Left lung (tissue), 14 donors: ENCODE measurements at places on chromosomes 6 and 20.

- DNase-seq: no peak
Observed at GRCh38 chr6:42727627-42728026, 5.2 kb upstream of the PRPH2 start.

GRCh38 chr6:151498327-151498726 lies 4.5 kb downstream of the CCDC170 start:
- no peak for DNase-seq

DNA sequence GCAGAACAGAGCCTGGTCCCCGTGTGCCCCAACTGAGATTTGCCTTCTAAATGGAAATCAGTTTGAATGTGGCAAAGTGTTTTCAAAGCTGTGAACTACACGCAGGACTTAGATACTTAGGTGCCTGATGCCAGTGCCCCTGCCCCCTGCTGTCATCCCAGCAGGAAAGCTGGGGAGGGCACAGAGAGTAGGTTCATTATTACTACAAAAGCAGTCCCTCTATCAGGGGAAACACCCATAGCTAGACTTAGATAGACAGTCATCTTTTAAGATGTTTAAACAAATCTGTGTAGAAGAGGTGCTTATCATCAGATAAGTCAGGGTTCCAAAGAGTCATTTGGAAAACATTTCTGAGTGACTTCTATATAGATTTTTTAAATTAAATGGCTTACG lies 155.0 kb upstream of the SNX9 start:
- DNase-seq: no peak

- no peak for DNase-seq
Observed at GRCh38 chr6:67141005-67141404, 1434.0 kb upstream of the EYS start.

DNA sequence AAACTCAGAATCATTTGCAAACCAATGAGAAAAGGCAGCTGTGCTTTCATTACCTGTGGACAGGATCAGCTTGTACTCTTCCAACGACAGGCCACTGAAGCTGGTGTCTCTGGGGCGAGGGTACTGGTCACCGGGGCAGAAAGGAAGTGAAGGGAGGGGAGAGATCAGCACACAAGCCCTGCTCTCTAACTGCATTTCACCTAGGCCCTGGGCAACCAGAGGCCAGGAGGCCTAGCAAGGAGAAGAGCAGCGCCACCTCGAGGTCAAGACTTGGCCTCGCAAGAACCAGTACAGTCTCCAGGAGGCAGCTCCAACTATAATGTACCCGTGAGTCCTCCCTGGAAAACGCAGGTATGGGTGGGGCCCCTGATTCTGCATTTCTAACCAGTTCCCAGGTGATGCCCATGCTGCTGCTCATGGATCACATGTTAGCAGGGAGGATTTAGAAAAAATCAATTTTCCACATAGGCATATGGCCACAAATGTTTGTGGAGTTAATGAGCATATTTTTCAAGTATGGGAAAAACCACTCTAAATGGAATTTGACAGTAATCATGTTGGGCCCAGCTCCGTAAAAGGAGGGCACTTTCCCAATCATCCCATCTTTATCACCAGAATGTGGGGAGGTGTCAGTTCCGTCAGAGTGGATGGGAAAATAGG lies 11.0 kb downstream of the UQCC2 start:
- DNase-seq: no peak

GRCh38 chr20:49636447-49636846 lies 68.5 kb upstream of the PTGIS start:
- DNase-seq: peak; percentile 86

DNA sequence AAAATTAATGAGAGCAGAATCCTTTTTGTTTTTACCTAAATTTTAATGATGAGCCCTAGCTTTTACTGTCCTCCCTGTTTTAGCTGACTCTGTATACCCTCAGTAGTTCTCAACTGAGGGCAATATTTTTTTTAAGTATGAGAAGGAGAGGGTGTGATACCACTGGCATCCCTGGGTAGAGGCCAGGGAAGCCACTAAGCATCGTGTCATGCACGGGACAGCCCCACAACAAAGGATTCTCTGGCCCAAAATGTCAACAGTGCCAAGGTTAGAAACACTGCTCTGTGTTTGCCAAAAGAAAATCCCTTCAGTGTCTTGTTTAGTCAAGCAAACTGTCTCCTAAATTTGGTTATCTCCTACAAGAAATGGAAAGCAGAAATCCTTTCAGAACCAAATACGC lies 210.4 kb downstream of the KCNQ5 start:
- DNase-seq: no peak

DNA sequence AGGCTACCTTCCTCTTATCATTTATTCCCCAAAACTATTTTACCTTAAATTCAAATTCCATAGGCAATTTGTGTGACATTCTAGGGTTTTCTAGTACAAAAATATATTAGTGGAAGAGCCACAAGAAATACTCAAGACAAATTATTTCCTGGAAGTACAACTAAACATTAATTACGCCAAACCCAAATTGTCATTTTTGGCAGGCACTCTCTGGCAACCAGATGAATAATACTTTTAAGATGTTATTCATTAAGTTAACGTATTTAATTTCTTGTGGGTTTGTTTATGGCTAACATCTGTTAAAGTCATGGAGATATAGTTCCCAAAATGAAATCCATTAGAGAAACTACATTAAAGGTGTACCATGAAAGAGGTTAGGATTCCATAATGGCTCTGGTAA lies 40.5 kb downstream of the HMGN3 start:
- DNase-seq: no peak
